ENCODE measurements at places on chromosomes 5 and 9.

GRCh38 chr9:90300611-90301276, 341.9 kb downstream of the DIRAS2 start:
- DNase-seq, result no peak

GRCh38 chr9:71465392-71465791, 302.9 kb downstream of the CEMIP2 start:
- DNase-seq, result no peak

- no peak for DNase-seq
Observed at GRCh38 chr5:152838241-152838786, 433.2 kb upstream of the NMUR2 start.

DNA sequence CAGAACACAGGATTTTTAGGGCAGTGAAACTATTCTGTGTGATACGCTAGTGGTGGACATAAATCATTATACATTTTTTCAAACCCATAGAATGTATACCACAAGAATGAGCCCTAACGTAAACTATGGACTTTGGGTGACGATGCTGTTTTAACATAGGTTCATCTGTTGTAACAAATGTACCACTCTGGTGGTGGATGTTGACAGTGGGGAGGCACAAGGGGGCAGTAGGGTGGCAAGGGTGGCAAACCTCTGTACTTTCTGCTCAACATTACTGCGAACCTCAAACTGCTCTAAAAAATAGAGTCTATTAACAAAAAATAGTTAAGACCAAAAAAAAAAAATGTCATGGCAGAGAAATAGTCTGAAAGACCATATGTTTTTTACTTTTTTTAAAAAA, 9.1 kb upstream of the MVB12B start:
- peak; percentile 22 for DNase-seq

- DNase-seq, result no peak
Observed at GRCh38 chr5:59923465-59923864, 29.9 kb upstream of the PDE4D start.
